Stimulated activated CD4-positive, alpha-beta T cell treated with anti-CD3 and anti-CD28 coated beads, Interleukin-1b, Interleukin-23, amount 100 ng/mL, for 24 hours (primary cell): ENCODE measurements at places on chromosomes 13 and 19.

GRCh38 chr13:113399755-113400149 lies 35.8 kb upstream of the GRTP1 start:
- DNase-seq, result no peak

GRCh38 chr13:79749984-79750551 lies 269.1 kb downstream of the NDFIP2 start:
- DNase-seq, result no peak

DNA sequence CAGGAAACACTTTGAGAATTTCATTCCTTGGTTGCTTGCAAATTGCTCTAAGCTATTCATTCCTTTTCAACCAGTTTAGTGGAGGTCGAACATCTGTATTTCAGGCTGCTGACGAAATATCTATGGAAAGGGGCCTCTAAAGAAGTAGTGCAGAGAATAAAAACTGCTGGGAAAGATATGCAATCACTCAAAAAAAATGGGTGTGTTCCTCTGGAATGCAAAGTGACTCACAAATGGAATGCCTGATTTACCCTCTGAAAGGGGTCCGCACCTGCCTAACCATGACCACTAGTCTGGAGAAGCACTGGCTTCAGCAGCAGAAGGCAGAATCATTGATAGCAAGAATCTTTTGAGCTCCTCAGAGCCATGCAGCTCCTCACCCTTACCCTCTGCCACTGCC lies 129.4 kb downstream of the PCDH9 start:
- no peak for DNase-seq

DNA sequence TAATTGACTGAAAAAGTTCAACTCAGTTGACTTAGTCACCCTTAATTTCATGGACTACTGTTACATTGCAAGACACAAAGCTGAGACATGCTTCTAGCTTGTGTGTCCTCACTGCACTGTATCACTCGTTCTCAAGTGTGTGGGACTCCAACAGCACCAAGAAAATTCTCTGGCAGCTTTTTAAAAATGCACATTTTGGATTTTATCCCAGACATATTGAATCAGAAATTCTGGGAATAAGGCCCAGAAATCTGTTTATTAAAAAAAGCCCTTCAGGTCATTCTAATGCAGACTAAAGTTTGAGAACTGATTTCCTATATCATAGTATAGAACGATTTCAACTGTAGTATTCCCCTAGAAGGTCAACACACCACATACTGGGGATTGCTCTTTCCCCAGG lies 1485.3 kb downstream of the PCDH9 start:
- no peak for DNase-seq

GRCh38 chr19:46746281-46747057 lies at the start of gene STRN4:
STRN4 (minus strand) TSS chr19:46746450; CDS start chr19:46746430, 20 bp downstream.
- no peak for DNase-seq

GRCh38 chr19:5393088-5393487 lies 52.5 kb upstream of the PTPRS start:
- no peak for DNase-seq

- no peak for DNase-seq
Measured at GRCh38 chr19:9673912-9674662, 813 bp downstream of the ZNF562 start.
